AG04450 (cell line): ENCODE measurements at places on chromosomes 4 and X. TPM values are rescaled to one million over a fixed set of nuclear protein-coding genes. Genes with fewer than 3 reads are reported as not detected.

DNA sequence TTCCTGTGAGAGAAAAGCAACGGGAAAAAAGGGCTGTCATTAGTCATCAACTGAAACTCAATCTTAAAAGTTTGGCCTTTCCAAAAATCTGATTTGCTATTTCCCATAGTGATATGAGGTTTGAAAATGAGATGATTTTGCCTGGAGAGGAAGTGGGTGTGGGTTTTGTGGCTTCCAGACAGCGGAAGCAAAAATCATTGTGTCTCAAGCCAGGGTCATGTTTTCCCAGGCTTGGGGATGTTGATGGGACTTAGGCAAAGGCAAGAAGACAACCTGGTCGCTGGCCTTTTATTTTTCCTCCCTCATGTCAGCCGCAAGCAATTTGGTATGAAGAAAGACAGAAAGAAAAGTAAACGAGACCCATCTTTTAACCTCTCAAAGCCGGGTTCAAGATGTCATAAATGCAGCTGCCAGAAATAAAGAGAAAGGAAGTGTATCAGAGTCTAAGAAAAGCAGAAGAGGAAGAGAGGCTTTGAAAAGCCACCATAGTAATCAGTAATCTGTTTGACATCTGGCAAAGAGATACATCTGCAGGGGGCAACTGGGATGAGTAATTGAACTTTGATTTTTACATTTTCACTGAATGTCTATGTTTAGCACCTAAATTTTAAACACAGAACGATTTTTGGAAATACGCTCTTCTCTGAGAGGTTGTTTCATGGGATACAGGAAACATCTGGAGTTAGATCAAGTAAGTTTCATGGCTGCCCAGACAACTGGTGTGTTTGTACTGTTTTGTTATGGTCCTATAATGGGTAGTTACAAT, 521.6 kb upstream of the SLIT2 start:
- no peak for DNase-seq

- no peak for DNase-seq
Observed at GRCh38 chr4:80489798-80490197, 154.3 kb downstream of the CFAP299 start.

The F11 gene
- polyA plus RNA-seq, result not detected in 2 replicates

DNA sequence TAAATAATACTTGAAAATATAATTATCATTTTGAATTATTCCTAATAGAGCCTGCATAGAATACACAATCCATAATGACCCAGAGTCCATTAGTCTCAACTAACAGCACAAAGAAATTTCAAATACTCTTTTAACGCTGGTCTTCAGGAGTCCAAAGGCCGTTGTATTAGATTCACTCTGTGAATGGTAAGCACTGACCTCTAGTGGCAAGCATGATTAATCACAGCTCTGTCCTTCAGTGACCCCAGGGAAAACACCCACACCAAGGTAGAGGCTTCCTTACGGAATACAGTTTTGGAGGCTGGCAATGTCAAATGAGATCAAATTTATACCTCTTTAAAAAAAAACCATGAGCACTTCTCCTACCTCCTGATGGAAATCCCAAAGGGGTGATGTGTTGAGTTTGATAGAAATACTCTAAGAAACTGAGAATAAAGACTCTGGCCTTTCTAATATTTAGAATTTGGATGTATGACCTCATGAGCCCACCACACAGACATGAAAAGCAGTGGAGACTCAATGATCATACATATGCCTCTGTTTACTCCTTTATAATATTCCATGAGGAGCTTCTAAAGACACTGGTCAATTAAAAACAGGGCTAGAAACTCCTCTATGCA, 147.2 kb upstream of the DKK2 start:
- peak; percentile 21 for DNase-seq

GRCh38 chr4:2423695-2424094, 4.9 kb downstream of the CFAP99 start:
- DNase-seq, result no peak

DNA sequence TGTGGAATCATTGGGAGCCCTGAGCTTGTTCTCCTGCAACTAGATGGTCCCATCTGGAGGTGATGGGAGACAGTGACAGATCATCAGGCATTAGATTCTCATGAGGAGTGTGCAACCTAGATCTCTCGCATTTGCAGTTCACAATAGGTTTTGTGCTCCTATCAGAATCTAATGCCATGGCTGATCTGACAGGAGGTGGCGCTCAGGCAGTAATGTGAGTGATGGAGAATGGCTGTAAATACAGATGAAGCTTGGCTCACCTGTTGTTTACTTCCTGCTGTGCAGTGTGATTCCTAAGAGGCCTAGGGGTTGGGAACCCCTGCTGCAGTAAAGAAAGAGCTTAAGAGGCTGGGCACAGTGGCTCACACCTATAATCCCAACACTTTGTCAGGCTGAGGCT, 42.2 kb upstream of the PUDP start:
- no peak for DNase-seq

DNA sequence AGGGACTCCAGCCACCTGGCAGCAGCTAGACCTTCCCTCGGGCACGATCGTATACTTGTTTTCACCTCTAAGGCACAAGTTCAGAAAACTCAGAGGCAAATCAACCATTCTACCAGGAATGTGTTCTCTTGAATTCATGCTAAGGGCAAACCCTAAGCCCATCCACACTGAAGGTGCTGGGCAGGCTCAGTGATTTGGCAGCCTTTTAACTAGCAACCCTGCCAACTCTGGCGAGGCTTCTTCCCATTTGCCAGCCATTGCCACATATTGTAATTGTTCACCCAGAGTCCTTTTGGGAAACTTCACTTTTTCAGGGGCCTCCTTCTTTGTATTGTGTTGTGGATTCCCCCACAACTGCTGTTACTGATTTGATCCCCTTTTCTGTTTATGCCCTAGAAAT, 298.6 kb upstream of the LDB2 start:
- no peak for DNase-seq

The IL1RAPL1 gene
- polyA plus RNA-seq, result 0.68 and 0.93 TPM in 2 replicates

DNA sequence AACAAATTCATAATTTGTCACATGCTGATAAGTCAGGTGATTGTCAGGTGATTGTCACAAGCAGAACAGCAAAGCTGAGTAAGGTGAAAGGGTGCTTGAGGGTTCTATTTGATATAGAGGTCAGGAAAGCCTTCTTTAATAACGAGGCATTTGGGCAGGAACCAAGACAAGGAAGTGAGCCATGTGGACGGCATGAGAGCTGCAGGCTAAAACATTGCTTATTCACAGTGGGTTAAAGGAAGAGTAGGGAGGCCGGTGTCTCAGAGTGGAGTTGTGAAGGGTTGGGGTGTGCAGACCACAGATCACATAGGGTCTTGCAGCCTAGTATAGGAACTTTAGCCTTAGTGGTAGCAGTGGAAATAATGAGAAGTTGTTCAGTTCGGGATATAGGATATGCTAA, 31.3 kb upstream of the CYP2U1 start:
- DNase-seq, result no peak

DNA sequence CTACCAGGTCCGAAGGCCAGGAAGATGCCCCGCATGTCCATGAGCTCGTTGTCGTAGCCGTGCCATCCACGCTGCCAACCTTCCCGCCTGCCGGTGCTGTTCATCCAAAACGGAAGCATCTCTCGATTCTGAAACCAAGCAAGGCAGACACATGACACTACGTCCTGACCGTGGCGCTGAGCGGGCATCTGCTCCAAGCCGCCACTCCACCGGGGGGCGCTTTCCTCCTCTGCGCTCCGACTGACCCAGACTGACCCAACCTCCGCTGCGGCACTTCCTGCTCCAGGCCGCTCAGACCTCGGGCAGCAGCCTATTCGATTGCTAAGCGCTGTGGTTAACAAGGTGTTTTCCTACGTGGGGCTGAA, 120.5 kb downstream of the ENPP6 start:
- DNase-seq, result no peak

GRCh38 chr4:12519426-12519825, 964.7 kb downstream of the RAB28 start:
- no peak for DNase-seq

DNA sequence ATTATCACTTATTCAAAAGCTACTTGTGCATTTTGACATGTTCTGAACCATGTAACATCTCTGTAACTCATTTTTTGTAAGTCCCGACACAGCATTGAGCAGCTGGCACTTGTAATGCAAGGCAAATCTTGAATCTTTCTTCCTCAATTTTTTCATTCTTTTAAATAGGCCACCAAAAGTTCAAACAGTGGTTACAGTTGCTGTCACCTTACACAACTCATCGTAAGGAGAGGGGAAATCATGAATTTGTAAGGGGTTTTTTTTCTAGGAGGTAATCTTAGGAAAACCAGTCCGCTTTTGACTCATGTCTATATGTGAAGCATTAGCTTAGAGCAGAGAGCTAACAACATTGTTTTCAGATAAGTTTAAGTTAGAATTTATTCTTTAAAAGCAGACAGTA, 124.5 kb downstream of the PDLIM5 start:
- DNase-seq, result no peak
